ENCODE measurements at places on chromosomes 12 and 14.

GRCh38 chr14:65287264-65288131 lies 125.0 kb upstream of the FUT8 start:
- peak; percentile 63 for DNase-seq

GRCh38 chr14:35565871-35566464 lies 32.0 kb downstream of the INSM2 start:
- no peak for DNase-seq

DNA sequence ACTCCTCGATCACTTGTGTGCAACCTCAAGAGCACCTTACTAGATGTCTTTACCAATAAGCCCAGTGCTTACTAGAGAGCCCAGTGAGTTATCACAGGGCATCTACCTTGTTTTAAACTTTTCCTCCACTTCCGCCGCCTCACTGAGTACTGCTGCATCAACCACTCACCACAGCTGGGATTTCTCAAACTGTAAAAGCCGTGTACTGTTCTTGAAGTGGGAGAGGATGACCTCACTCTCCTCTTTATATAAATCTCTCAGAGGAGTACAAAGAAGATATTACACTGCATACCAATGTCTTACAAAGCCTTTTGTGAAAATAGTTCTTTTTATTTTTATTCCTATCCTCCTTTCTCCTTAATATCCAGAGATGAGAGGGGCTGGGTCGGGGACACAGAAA lies 94.1 kb downstream of the PLCZ1 start:
- no peak for DNase-seq

- DNase-seq: no peak
These were observed 32.5 kb upstream of the EMP1 start for GRCh38 chr12:13163868-13164635.

DNA sequence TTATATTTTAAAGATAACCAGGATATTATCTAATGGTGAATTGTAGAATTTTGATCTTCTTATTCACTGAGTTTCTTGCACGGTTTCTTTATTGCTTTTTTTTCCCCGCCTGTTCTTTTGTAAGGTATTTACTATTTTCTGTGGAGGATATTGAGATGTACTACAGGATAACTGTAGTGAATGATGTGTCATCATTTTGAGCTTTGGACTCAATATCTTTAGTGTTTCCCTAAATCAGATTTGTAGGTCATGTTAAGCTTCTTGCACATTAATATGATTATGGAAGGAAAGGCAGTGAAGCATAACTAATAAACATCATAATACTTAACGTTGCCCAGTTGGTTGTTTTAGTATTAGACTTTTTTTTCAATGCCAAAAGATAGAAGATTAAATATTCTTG lies 81.4 kb downstream of the FBXO33 start:
- DNase-seq: no peak

- DNase-seq: peak; percentile 76
These were observed 2.1 kb upstream of the GPR132 start for GRCh38 chr14:105067140-105067968.

GRCh38 chr14:91019673-91020072 lies 40.8 kb downstream of the RPS6KA5 start:
- DNase-seq: no peak

DNA sequence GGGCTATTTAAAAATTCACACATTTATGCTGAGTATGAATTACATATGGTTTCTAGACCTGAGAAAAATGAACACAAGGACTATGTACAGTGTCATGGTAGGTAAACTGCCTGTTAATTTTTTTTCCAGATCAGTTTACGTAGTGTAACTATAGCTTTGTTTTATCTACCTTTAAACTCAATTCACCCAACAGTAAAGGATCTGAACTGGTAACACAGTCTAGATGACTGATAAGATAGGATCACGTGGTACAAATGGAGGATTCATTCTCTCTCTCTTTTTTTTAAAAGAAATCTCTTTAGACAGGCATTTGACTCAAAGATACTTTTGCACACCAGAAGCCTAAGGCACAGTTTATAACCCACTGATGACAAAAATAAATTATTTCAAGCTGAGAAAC lies 130.8 kb upstream of the ATP2B1 start:
- no peak for DNase-seq
